ENCODE measurements at places on chromosomes 6 and 20. TPM values are rescaled to one million over a fixed set of nuclear protein-coding genes. Genes with fewer than 3 reads are reported as not detected.

DNA sequence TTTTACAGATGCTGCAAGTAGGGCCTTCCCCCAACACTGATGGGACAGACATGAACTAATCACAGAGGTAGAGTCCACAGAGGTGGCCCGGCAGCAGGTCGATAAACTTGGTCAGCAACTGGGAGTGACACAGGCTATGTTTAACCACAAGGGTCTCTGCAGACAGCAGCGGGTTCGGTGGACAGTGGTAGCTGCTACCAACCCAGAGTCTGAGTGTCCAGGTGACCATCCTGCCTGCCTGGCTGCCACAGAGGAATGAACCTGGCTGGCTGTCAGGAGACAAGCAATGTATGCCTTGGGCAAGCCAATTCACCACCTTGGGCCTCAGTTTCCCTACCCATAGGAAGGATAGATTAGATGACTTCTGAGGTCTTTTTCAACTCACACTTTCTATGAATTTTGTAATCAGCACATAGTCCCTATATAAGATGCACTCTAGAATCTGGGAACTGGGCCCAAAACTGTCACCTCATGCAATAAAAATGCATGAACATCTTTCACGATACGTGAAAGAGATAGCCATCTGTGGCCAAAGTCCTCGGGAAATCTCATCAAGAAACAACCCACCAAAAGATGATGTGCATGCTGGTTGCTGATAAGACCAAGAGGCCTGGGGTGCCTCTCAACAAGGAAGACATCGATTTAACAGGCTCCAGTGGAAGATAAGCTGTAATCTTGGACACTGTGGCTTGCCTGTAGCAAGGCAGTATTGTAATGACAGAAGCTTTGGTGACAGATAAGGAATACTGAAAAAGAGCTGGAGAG lies 30.5 kb downstream of the MDGA1 start:
- no peak for DNase-seq

- DNase-seq, result no peak
Observed at GRCh38 chr6:155374681-155375080, 60.4 kb upstream of the TFB1M start.

DNA sequence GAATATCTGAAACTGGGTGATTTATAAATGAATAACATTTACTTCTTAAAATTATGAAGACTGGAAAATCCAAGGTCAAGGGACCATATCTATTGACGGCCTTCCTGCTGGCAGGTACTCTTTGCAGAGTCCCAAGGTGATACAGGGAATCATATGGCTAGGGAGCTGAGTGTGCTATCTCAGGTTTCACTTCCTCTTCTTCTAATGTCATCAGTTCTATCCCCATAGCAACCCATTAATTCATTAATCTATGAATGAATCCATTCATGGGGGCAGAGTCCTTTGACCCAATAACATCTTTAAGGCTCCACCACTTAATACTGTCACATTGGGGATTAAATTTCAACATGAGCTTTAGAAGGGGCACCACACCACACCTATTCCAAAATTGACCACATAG lies 772.0 kb downstream of the HACE1 start:
- no peak for DNase-seq

DNA sequence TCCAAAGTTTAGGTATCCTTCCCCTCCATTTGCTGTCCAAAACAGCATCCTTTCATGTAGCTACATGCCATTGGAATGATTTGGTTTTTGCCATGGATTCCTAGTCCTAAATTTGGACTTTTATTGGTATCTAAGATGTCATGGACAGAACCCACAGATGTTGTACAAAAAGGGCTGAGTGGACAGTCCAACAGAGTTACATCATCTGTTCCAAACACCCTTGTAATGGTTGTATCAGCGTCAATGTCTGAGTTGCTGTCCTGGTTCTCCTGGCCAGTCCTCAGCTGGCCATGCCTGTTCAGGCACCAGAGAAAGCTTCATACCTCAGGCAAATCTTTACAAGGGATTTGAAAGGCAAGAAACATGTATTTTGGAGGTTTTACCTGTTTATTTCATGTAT lies 191.3 kb downstream of the ESR1 start:
- DNase-seq, result peak; percentile 24

- DNase-seq, result no peak
Observed at GRCh38 chr6:111175109-111175508, 87.8 kb downstream of the SLC16A10 start.

OOEP gene
- total RNA-seq, result not detected

CYP39A1 gene
- total RNA-seq, result 0.13 TPM

VGLL2 gene
- 0.75 TPM for total RNA-seq

GGTLC1 gene
- not detected for total RNA-seq

IRAK1BP1 gene
- 3.4 TPM for total RNA-seq

HECA gene
- total RNA-seq, result 8.6 TPM

SPATS1 gene
- not detected for total RNA-seq

All from LHCN-M2 (cell line).